ENCODE measurements at places on chromosomes 4 and X.

DNA sequence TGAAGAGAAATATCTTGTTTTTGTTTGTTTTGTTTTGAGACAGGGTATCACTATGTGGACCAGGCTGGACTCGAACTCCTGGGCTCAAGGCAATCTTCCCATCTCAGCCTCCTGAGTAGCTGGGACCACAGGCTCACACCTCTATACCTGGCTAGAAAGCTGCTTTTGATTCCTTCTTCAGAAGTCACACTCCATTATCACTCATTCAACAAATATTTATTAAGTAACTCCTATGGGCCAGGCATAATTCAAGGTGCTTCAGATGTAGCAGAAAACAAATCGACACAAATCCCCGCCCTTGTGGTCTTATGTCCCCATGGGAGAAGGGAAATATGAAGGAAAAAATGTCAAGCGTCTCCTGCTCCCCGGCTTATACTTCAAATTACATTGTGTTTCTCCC lies 72.6 kb upstream of the DHX15 start:
- DNase-seq, result no peak

DNA sequence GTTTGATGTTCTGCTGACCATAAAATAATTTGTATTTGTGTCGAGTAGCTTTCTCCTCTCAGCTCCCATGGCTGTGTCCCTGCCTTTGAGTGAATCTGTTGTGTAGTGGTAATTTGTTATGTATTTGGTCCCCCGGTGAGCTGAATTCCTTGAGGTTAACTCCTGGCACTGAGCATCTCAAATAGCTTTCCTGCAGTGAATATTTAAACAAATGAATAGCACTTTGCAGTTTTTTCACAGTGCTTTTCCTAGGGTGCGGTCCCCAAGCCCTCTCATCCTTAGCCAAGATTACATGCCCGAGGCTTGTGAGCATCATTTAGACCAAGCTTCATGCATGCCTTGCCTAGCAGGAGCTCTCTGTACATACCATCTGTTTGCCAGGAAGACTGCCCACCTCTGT lies 74.2 kb downstream of the CLDN34 start:
- no peak for DNase-seq

DNA sequence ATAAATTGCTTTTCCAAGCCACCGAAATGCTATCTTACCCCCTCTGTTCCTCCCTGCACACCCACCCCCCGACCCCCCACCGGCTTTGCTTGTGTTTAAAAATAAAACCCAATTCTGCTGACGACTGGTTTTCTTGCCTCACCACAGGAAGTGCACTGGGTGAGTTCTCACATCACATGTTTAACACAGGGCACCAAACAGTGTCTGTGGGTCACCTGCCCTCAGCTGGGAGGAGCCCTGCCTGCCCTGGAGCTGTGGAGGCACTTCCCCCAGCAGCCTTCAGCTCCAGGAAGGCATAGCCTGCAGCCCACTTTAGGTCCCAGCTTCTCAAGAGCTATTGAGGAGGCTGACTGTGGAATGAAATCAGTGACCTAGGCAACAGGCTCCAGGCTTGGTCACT lies 8.8 kb downstream of the TMEM255A start:
- DNase-seq, result no peak

DNA sequence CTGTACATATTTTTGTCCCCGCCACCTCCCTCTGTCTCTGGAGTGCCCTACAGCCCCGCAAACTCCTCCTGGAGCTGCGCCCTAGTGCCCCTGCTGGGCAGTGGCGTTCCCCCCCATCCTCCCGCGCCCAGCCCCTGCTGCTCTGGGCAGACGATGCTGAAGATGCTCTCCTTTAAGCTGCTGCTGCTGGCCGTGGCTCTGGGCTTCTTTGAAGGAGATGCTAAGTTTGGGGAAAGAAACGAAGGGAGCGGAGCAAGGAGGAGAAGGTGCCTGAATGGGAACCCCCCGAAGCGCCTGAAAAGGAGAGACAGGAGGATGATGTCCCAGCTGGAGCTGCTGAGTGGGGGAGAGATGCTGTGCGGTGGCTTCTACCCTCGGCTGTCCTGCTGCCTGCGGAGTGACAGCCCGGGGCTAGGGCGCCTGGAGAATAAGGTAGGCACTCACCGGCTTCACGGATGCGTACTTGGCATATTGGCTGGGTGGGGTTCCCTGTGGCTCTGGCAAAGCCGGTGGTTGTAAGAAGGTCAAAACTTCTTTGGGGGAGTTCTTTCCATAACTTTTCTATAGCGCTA lies 653 bp downstream of the HHIP start:
- no peak for DNase-seq

- DNase-seq, result no peak
Measured at GRCh38 chrX:13044441-13044840, at the start of gene FAM9C. FAM9C (minus strand) TSS chrX:13044620; CDS start chrX:13043789, 831 bp downstream.

- no peak for DNase-seq
Measured at GRCh38 chrX:114332766-114333165, 251.1 kb upstream of the HTR2C start.

DNA sequence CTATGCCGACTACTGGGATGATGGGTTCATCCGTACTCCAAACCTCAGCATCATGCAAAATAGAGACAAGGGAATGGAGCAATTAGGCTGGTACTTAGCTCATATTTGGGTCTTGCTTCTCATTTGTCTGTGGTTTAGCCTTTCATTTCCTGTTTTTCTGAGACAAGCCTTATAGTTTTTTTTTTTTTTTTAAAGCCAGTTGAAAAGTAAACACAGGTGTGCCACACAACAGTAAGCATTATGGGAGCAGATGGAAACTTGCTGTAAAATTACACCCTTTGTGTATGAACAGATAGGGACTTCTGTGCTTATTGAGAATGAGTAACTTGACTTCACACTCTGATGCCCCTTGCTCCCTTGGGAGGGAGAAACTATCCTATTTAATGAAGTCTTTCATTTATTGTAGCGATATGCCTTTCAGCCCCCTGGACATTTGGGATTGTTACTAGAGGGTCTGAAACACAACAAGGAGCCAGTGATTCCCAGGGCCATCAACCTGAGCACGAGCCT lies 13.7 kb downstream of the RASSF6 start:
- no peak for DNase-seq

DNA sequence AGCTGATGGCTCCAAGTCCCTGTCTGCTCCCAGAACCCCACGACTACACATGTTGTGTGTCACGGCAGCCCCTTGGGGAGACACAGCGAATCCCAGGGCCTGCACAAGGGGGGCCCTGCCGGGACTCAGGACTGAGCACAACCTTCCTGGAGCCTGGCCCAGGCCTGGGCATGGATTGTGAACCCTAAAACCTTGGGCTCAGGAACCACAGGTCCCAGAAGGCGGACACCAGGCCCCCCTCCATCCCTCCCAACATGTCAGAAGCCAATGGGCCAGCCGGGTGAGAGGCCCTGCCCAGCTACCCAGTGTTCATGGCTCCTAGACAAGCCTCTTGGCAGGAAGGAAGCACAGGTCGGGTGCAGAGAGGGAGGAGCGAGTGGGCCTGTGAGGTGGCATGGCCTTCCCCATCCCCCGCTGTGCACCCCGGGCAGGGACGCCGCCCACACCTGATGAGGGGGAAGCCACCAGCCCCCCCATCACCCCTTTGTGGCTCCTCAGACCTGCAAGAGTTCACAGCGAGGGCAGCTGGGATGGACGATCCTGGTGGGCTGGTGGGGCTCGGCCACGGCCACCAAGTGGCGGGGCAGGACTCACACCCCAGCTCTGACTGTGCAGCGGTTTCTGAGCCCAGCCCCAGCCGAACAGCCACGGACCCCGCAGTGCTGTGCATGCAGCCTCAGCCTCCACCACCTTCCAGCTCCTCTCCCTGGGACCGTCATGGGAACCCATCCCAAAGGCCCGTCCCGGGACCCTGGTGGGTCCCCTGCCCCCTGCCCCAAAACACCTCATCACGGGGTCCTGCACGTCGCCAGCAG lies 3.7 kb downstream of the PDE6B start:
- no peak for DNase-seq

DNA sequence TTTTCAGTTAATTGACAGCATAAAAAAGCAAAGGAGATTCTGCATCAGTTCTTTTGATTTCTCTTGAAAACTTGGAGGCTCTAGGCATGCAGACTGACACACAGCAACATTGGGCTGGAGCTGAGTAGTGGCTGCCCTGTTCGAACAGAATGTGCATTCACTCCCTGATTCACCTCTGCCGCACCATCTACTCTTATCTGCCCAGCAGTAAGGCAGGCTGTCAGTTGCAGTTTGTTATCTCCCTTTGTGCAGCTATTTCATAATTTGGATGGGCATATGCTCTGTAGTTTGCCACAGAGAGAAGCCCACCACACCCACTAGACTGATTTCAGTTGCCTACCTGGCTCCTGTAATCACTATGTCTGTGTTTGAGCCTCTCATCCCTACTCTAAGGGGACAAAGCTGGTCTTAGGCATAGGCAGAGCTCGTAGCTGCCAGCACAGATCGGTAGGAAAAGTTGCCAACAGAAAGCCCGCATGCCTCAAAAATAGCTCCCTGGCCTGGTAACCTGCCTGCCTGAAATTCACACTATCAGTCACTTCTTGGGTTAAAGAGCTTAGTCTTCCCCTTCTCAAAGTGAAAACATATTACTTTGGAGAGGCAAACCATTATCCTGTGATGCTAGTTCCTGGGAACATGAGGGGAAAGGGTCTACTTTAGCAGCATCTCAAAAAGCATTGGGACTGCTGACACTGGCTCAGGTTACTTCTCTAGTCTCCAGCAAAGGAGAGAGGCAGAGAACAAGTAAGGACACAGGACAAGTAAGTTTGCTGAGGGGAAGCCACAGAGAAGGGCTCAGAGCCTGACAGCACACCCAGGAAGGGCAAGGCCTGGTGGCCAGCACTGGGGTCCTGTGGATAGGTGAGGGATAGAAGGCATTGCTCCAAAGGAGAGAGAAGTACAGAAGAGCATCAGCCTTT lies 75.9 kb upstream of the TMEM164 start:
- no peak for DNase-seq

- no peak for DNase-seq
Measured at GRCh38 chr4:3210467-3210866, 38.5 kb upstream of the MSANTD1 start.

- DNase-seq, result no peak
Measured at GRCh38 chr4:152949930-152950329, 13.8 kb downstream of the FHDC1 start.

- DNase-seq, result no peak
Measured at GRCh38 chr4:23135792-23136645, 443.3 kb downstream of the GBA3 start.

DNA sequence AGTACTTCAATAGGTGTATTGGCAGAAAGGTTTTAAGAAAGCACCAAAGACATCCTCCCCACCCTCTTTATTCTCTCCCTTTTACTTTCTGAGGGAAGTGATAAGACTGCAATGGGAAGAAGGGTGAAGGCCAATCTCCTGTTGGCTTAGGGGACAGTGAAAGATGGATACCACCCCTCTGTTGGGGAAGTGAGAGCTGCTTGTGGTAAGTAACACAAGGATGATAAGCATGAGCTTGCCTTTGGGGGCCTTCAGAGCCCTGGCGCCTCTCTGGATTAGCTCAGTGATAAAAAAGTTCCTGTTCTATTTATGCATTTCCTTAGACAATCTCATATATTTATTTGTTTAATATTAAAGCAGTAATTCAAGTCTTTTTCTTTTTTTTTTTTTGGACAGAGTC lies 5.2 kb upstream of the KLF8 start:
- no peak for DNase-seq

GRCh38 chrX:153609917-153610835 lies 11.2 kb upstream of the CCNQ start:
- DNase-seq, result peak; percentile 83

- no peak for DNase-seq
Measured at GRCh38 chrX:103573202-103573601, 12.1 kb upstream of the TCEAL4 start.

- no peak for DNase-seq
Measured at GRCh38 chr4:17018013-17018412, 119.6 kb upstream of the LDB2 start.

DNA sequence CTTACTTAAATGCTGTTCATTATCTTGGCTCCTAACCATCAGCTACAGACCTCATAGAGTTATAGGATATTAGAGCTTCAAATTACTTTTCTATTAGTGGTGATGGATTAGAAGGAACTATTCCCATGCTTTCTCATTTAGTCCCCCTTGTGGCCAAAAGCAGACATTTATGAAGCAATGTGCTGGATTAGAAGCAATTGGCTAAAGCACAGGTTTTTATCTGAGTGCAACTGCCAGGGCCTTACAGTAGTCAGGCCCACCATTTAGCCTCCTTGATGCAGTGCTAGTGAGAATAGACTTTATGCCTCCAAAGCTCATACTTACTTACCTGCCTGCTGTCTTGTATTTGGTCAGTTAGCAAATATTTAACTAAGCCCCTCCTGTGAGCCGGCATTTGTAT lies 93.0 kb downstream of the TSPAN7 start:
- no peak for DNase-seq

GRCh38 chr4:19531906-19532848 lies 719.5 kb upstream of the SLIT2 start:
- no peak for DNase-seq

- no peak for DNase-seq
Measured at GRCh38 chr4:10816571-10816970, 132.0 kb upstream of the CLNK start.

DNA sequence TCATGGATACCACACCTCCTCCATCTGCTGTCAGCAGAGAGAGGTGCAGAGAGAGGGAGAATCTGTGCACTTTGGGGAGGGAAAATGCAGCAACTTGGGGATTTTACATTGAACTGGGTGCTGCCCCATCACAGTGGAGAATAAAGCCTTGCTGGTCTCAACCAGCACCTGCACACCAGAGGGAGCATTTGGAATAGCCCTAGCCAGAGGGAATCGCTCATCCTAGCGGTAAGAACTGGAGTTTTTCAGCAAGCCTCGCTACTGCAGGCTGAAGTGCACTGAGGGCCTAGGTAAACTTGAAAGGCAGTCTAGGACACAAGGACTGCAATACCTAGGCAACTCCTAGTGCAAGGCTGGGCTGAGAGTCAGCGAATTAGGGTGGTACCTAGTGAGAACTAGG lies 148.7 kb downstream of the KDR start:
- DNase-seq, result no peak

GRCh38 chr4:161696944-161697343 lies 466.9 kb downstream of the FSTL5 start:
- no peak for DNase-seq

DNA sequence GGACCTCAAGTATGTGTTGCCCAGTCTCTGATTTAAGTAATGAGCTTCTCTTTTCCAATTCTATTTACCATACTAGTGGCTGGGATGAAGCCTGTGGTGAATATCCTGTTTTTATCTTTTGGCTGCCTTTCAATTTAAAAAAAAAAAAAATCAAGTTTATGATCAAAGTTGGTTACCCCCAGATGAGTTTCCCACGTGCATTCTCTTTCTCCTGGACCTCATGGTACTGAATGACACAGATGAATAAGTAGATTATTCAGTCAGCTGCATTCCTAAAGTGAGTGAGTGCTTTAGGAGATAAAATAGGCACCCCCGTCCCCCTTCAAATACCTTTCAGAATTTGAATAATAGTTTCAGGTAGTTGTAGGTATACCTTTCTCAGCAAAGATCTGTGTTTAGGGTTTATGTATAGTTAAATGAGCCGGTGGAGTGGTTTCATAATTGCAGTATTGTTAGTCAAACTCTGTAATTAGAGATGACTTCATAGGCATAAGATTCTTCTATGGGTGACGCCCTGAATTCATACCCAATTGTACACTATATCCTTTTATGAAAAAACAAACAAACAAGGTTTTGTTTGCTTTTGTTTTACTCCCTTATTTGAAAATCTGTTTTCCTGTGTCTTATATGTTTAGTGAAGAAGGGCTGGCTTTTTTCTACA lies 41.9 kb downstream of the PLS3 start:
- DNase-seq, result no peak

GRCh38 chr4:155972098-155972497 lies 18.4 kb upstream of the CTSO start:
- DNase-seq, result no peak

Data from activated naive CD4-positive, alpha-beta T cell treated with anti-CD3 and anti-CD28 coated beads, Interleukin-2, amount 50 U/mL, for 16 hours (primary cell).